A549 treated with Hydrocortisone at 1 μM for 4 hours (cell line): ENCODE measurements at places on chromosomes 1 and 21. TPM values are rescaled to one million over a fixed set of nuclear protein-coding genes. Genes with fewer than 3 reads are reported as not detected.

TMCO1 gene
- total RNA-seq = 160 to 178 TPM (median 164 TPM) in 5 replicates

LRRC53 gene
- not detected in 5 replicates for total RNA-seq

C4BPB gene
- 1.1 to 2.2 TPM (median 1.4 TPM) in 5 replicates for total RNA-seq

NEGR1 gene
- not detected in 5 replicates for total RNA-seq

RUNX1 gene
- 7.4 to 9.2 TPM (median 8.7 TPM) in 5 replicates for total RNA-seq

PTAFR gene
- total RNA-seq = 0.10 to 0.22 TPM (median 0.16 TPM) in 5 replicates

TRAF3IP3 gene
- not detected in 5 replicates for total RNA-seq

RNF186 gene
- total RNA-seq = not detected in 5 replicates

HMGCL gene
- 13.2 to 14.6 TPM (median 13.6 TPM) in 5 replicates for total RNA-seq

FAM131C gene
- total RNA-seq = 13.8 to 19.9 TPM (median 17.8 TPM) in 5 replicates

TDRD5 gene
- 0.03 to 0.05 TPM (median 0.05 TPM) in 3 of 5 replicates, not detected in the others for total RNA-seq

SPRR2A gene
- total RNA-seq = not detected in 5 replicates

NFASC gene
- 1.1 to 1.2 TPM (median 1.1 TPM) in 5 replicates for total RNA-seq

NES gene
- 1.0 to 1.5 TPM (median 1.2 TPM) in 5 replicates for total RNA-seq

MPZ gene
- total RNA-seq = 0.13 to 0.27 TPM (median 0.21 TPM) in 4 of 5 replicates, not detected in the other

UTS2 gene
- total RNA-seq = not detected in 5 replicates

USH2A gene
- total RNA-seq = not detected in 5 replicates

LCE1E gene
- total RNA-seq = 0.08 to 0.17 TPM (median 0.12 TPM) in 3 of 5 replicates, not detected in the others

CRYBG2 gene
- total RNA-seq = 1.2 to 2.2 TPM (median 1.5 TPM) in 5 replicates

ATP1A4 gene
- not detected in 5 replicates for total RNA-seq

RGS2 gene
- total RNA-seq = 122 to 186 TPM (median 144 TPM) in 5 replicates

SLC2A5 gene
- total RNA-seq = 0.29 to 0.71 TPM (median 0.38 TPM) in 5 replicates

GPR153 gene
- total RNA-seq = 3.6 to 4.6 TPM (median 4.3 TPM) in 5 replicates

ZNF684 gene
- 1.5 to 3.2 TPM (median 2.4 TPM) in 5 replicates for total RNA-seq

HCRTR1 gene
- not detected in 5 replicates for total RNA-seq

GNAT2 gene
- 0.09 to 0.10 TPM (median 0.10 TPM) in 3 of 5 replicates, not detected in the others for total RNA-seq

PLA2G2C gene
- total RNA-seq = not detected in 5 replicates

IL10 gene
- total RNA-seq = not detected in 5 replicates

TNFSF4 gene
- total RNA-seq = 0.03 to 0.09 TPM (median 0.08 TPM) in 5 replicates

AMPD1 gene
- total RNA-seq = not detected in 5 replicates

OR2T33 gene
- not detected in 5 replicates for total RNA-seq

PLA2G2F gene
- not detected in 5 replicates for total RNA-seq

KRTAP13-1 gene
- not detected in 5 replicates for total RNA-seq

KCNQ4 gene
- 0.18 to 0.33 TPM (median 0.27 TPM) in 5 replicates for total RNA-seq

SYNC gene
- total RNA-seq = 11.0 to 19.8 TPM (median 14.0 TPM) in 5 replicates

MTARC2 gene
- 8.8 to 13.3 TPM (median 12.2 TPM) in 5 replicates for total RNA-seq

CSF1 gene
- total RNA-seq = 16.7 to 17.9 TPM (median 17.0 TPM) in 5 replicates

PPIAL4G gene
- total RNA-seq = not detected in 5 replicates

NRIP1 gene
- total RNA-seq = 7.4 to 16.7 TPM (median 12.3 TPM) in 5 replicates

PGD gene
- total RNA-seq = 1,044 to 1,330 TPM (median 1,108 TPM) in 5 replicates

ATXN7L2 gene
- total RNA-seq = 1.5 to 2.4 TPM (median 2.2 TPM) in 5 replicates

RGS18 gene
- total RNA-seq = not detected in 5 replicates

HPCAL4 gene
- total RNA-seq = 0.14 to 0.39 TPM (median 0.22 TPM) in 5 replicates
